ENCODE measurements at places on chromosomes 11 and 22. TPM values are rescaled to one million over a fixed set of nuclear protein-coding genes. Genes with fewer than 3 reads are reported as not detected.

The SGSM1 gene
- 0.16 TPM for polyA plus RNA-seq

The SMDT1 gene
- polyA plus RNA-seq, result 115 TPM

The SEPTIN3 gene
- 0.07 TPM for polyA plus RNA-seq

The KCTD14 gene
- 7.2 TPM for polyA plus RNA-seq

The OR51B4 gene
- polyA plus RNA-seq, result not detected

The GPR83 gene
- polyA plus RNA-seq, result 0.14 TPM

The PKDREJ gene
- 0.01 TPM for polyA plus RNA-seq

The SEC14L6 gene
- polyA plus RNA-seq, result 0.31 TPM
